Motor neuron (in vitro differentiated cells): ENCODE measurements at places on chromosomes 6 and 20. TPM values are rescaled to one million over a fixed set of nuclear protein-coding genes. Genes with fewer than 3 reads are reported as not detected.

Gene HLA-B
- 454 and 481 TPM in 2 replicates for total RNA-seq

Gene IYD
- 0.38 and 0.78 TPM in 2 replicates for total RNA-seq

DNA sequence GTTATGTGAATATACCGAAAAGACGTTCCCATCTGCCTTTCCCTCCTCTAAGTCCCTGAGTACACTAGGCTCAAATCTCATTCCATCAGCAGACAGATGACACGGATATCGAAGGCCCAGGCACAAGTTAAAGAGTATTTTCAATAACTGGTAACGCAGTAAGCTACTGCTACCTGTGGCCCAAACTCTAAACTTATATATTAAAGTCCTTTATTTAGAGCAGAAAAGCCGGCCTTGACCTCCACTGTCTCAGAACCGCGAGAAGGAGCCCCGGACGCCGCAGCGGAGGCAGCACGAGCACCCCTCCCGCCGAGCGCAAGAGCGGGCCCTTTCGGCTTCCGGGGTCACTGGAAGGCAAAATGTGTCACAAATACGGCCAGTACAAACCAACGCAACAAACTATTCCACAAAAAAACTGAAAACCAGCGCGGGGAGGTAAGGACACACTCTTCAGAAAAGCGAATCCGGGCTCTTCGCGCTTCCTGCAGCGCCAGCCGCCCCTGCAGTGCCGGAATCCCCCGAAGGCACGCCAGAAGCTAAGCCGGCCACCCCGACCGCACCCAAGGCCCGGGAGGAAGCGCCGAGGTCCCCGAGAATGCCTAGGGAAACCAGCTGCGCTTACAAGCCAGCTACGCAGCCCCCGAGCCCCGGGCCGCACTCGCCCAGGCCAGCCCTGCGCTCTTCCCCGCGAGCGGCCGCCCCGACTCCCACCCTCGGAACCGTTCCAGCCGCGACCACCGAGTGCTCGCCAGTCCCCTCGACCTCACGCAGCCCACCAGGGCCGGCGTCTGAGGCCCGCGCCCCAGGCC lies 681 bp downstream of the DIDO1 start:
- no peak for ATAC-seq

DNA sequence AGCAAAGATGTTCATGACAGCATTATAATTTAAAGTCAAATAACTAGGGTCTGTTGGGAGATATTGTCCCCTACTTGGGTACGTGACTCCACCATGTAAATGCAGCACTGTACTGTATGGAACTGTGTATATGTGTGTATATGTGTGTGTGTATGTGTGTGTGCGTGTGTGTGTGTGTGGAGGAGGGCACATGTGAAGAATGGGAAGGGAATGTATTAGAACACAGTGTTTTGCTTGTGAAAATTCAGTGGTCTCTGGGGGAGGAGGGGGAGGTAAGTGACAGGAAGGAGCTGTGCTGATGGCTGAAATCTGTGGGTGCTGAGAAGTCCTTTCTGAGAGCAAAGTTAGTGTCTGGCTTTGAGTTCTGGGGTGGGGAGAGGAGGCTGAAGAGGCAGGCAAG lies 23.9 kb upstream of the VEGFA start:
- no peak for ATAC-seq

DNA sequence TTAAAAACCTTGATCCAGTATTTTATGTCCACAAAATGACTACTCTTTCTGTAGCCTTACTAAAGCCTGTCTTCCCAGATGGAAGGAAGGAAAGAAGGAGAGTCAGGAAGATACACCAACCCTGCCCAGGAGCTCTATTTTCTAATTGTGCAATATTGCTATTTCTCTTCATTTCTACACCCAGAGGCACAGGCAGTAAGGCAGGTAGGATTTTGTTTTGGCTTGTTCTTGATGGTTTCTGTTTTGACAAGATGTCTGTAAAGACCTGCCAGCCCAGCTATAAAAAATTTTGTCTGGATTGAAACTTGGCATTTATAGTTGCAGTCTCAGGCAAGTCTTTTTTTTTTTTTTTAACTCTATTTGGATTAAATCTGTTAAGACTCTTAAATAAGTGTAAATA lies 587.5 kb upstream of the ARID1B start:
- no peak for ATAC-seq

- ATAC-seq: no peak
Measured at GRCh38 chr6:53469163-53469562, 75.7 kb downstream of the GCLC start.

DNA sequence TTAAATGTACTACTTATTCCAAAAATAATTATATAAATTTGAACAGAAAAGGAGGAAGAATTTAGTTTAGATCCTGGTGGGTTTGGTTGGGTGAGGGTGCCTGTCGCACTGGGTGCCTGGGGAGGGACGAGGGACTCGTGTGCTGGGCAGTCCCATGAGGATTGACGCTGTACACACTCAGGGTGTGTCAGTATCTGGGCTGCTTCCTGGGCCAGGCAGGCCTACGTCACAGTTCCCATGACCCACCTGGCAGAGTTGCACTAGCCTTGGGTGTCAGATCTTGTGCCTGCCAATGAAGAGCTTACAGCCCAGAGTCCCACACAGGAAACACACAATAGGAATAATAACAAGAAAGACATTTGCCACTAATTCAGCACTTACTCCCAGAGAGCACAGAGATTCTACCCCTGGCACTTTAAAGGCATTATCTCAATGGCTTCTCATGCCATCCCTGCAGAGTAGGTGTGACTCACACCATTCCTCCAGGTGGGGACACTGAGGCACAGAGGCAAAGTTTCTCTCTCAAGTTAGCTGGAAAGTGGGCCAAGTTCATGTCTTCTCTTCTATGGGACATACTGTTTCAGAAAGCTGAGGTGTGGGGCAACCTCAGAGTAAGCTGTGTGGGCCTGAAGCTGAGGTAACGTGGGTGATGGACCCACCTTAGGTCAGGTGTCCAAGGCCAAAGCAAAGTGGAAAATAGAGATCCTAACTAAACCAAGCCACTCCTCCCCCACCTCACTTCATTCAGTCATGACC lies 1.3 kb upstream of the SDCBP2 start:
- ATAC-seq: no peak

GRCh38 chr20:9112541-9113515 lies 43.9 kb downstream of the PLCB4 start:
- no peak for ATAC-seq

DNA sequence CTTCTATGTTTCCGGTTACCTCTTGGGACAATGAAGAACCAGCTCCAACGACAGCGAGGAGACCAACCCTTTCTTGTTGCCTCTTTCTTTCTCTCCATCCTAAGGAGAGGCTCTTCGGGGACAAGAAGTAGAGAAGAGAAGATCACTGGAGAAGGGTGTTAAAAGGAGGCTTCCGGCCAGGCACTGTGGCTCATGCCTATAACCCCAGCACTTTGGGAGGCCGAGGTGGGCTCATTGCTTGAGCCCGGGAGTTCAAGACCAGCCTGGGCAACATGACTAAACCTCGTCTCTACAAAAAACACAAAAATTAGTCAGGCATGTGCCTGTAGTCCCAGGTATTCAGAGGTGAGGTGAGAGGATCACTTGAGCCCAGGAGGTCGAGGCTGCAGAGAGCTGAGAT lies 90.8 kb upstream of the TNFAIP3 start:
- ATAC-seq: no peak

DNA sequence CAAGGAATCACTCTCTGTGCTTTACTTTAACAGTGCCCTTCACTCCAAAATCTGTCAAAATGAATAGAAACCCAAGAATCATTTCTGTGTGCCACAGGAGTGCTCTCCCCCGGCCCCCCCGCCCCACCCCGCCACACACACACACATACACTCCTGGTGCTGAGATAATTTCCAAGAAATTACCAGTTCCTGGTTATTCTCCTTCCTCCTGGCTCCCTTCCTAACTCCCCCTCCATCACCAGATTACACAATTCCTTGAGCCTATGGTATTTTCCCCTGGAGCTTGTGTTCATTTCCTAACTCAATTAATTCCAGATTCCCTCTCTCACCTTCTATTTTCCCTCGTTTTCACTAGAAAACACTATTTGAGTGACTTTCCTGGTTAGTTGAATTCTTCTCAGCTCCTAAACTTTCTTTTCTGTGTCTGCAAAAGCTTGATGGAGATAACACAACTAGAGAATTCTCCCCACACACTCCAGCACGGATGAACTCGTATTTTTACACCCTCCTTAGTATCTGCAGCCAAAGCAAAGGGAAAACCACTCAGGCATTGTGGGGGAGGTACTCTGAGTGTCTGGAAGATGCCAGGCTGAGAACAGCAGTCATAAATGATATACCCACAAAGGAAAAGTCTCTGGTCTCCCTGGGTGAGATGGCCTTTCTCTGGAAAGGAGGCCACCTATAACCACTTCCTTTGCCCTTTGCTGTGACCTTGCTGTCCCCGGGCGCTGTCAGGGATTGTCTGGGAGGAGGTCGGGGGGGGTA lies 1.9 kb upstream of the SLC24A3 start:
- no peak for ATAC-seq
